Astrocyte of the cerebellum (primary cell): ENCODE measurements at places on chromosomes 6 and 20.

- no peak for DNase-seq
Measured at GRCh38 chr20:16472045-16472872, 101.0 kb downstream of the KIF16B start.

DNA sequence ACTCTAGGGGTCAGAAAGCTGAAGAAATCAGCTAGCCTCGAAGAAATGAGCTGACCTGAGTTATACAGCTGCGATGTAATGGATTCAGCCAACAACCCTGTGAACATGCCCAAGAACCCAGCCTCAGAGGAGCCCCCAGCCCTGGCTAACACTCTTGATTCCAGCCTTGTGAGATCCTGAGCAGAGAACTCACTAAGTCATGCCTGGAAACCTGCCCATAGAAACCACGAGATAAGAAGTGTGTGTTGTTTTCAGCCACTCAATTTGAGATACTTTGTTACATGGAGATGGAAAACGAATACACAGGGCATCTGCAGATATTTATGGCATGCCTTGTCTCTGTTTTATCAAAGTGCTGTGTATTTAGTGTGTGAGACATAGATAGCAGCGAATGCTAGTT lies 265.2 kb downstream of the QKI start:
- peak; percentile 8 for DNase-seq

GRCh38 chr20:52405986-52406385 lies 214.4 kb upstream of the ZFP64 start:
- no peak for DNase-seq

DNA sequence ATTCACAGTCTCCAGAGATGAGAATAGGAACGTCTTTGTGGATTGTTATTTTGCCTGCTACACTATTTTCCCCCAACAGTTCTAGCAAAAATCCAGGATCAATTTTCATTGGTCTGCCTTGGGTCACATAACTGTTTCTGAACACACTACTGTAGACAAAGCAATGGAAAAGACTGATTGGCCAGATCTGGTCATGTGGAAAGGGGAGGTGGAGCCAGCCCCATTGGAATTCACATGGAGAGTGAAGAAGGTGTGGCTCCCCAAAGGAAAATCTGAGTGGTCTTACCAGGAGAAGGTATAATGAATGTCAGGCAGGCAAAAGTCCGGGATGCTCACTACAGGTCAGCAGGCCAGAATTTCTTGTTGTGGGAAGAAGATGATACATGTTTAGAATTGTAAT lies 9.5 kb upstream of the TP53RK start:
- no peak for DNase-seq

GRCh38 chr6:128252341-128253176 lies 267.8 kb downstream of the PTPRK start:
- DNase-seq: no peak

DNA sequence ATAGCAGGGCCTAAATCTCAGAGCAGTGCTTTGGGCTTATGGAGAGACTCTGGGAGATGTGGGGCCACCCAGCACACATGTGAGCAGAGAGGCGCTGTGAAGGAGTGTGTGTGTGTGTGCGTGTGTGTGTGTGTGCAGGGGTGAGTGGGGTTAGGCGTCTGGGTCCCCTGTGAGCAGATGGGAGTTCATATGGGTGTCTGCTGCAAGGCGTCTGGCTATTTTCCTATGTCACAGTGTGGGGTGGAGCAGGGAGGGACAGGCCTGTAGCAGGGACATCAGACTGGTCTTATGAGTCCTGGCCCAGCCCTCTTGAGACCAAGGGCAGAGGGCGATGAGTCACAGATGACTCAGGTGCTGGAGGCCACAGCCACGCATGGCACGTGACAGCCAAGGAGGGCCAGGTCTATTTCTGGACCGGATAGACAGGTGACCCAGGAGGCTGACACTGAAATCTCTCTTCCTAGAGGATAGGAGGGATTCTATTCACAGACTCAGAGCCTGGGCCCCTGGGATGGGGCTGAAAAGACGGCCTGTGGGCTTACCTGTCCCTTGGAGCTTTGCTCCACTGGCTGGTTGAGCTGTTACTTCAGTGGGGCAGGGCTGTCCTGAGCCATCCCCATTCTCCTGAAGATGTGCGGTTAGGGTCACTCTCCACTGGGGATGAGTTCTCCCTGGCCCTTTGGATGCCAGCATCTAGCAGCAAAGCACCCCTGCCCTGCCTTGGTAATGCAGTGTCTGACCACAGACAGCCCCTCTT lies 28.9 kb downstream of the VEGFA start:
- DNase-seq: no peak

- DNase-seq: no peak
Measured at GRCh38 chr6:12528581-12529363, 187.8 kb upstream of the PHACTR1 start.

DNA sequence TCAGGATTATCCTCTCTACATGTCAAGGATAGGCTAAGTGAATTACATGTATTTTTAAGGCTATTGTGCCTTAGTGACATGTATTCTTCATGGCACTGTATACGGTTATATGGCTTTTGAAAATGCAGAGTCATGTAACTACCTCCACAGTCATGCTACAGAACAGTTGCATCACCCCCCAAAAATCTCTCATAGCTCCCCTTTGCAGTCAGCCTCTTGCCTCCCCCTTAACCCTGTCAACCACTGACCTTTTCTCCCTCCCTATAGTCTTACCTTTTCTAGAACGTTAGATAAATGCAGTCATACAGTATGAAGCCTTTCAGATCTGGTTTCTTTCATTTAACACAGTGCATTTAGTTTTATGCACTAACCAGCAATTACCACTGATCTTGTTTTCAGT lies 10.3 kb upstream of the RNF24 start:
- no peak for DNase-seq

DNA sequence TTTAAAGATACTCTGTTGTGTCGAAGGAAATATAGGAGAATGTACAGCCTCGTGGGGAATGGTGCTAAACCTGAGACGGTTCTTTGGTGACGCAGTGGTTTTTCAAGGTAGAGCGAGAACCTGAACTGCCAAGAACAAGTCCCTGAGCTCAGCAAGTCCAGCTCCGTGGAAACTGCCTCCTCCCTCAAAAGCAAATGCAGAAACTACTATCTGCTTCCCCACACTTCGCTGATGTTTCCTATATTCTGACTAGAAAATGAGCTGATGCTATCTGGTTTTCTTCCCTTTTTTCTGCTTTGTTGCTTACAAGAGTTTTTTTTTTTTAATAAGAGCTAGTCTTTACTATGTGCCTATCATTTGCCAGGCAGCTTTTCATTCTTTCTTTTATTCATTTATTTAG lies 85.3 kb upstream of the LY86 start:
- DNase-seq: no peak
